ENCODE measurements at places on chromosomes 5 and 9.

DNA sequence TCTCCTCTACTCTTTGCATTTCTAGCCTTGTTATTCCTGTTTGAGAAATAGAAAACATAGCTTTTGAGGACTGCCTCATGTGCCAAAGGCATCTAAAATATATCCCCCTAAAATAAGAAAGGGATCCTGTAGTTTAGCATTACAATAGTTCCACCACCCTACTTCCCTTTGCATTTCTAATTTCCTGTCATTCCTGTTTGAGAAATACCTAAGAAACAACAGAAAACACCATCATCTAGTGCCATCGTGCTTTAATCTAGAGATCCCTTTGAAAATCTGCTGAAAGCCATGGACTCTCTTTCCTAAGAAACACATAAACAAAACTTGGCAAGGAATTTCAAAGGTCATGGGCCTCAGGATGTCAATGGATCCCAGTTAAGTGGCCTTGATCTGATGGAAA is 7.5 kb downstream of the CLK4 start:
- no peak for DNase-seq

DNA sequence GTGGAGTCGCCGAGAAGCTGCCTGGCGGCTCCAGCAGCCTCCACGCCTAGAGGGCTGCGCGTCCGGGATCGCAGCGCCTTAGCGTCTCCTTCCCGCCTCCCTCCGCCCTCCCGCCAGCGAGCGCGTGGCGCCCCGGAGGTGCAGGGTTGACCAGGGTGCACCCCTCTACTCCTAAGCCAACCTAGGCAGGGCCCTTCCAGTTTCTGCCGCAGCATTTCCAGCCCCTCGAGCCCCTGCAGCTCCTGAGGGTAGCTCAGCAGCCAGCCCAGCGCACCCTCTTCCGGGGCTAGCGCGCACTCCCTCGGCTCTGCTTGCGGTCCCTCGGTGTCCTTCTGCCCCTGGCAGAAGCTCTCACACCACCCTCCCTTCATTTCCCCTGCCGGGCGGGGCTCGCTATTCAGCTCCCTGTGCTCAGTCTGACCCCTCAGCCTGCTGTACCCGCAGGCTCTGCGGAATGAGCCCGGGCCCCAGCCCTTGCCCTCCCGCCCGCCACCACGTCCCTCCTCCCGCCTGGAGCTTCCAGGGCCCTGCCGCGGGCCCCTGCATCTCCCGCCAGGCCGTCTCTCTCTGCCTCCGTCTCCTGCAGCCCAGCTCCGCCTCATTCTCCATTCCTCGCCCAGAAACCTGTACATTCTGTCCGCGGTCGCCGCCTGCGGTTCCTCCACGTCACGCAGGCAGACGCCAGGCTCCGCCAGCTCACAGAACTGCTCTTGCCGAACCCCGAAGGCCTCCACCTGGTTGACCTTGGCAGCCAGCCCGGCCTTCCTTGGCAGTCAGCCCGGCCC is 61.8 kb downstream of the SPATA31C2 start:
- peak; percentile 20 for DNase-seq

- no peak for DNase-seq
These were observed 635 bp downstream of the NAA35 start for GRCh38 chr9:85941622-85941940.

GRCh38 chr5:136103118-136103517 is 29.5 kb upstream of the SMAD5 start:
- no peak for DNase-seq

- DNase-seq: no peak
These were observed 25.0 kb upstream of the CAST start for GRCh38 chr5:96637196-96637595.

DNA sequence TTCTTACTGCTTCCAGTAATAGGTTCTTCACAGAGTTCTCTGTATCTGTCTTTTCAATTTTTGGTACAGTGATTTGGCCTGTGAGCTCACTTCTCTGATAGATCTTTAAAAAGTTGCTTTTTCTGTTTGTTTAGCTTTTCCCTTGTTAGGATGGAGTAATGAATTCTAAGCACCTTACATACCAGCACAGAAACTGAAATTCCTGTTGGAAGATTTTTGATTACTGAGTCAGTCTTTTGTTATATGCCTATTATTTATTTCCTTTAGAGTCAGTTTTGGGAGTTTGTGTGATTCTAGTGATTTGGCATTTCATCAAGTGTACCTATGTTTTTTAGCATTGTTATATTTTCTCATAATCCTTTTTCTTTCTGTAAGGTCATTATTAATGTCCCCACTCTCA is 37.6 kb upstream of the IPPK start:
- no peak for DNase-seq

GRCh38 chr9:122095010-122095767 is 2.1 kb upstream of the TTLL11 start:
- peak; percentile 14 for DNase-seq

DNA sequence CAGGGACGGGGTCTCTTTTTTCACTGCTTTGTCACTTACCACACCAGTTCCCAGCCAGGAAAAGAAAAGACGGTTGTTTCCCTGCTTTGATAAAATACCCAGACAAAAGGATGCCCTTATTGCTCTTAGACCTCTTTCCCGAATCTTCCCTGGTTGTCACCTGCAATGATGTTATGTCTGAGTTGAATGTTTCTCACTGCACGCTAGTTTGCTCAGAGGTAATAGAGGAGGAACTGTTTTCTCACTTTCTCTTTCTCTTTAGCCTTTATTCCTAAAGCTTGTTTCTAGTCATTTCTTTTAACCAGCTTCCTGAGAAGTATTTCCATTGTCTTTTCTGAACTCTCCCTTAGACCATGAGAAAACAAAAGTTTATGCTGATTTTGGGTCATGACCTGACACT is 32.9 kb downstream of the ACER2 start:
- DNase-seq: no peak

- DNase-seq: no peak
These were observed 172.8 kb downstream of the AUH start for GRCh38 chr9:91188719-91189590.

GRCh38 chr5:145433077-145433476 is 402.1 kb downstream of the PRELID2 start:
- no peak for DNase-seq

DNA sequence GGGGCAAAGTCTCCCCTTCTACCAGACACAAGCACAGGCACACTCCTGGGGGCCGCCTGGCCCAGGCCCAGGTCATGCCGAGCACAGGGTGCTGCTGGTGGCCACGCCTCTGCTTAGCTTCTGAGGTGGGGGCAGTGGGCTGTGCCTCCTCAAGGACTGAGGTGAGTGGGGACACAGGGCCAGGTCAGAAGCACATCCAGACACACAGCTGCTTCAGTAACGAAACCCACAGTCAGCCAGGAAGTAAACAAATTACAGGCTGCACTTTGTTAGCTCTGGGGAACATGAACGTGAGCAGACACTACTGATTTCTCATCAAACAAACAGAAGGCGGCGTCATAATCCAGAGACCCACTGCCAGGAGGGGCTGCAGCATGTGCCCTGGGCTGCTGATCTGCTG is 192.4 kb downstream of the HSPA4 start:
- no peak for DNase-seq

GRCh38 chr5:32280656-32281081 is 32.1 kb downstream of the MTMR12 start:
- DNase-seq: no peak

- DNase-seq: no peak
These were observed 13.1 kb downstream of the PALM2AKAP2 start for GRCh38 chr9:109792951-109793546.

- no peak for DNase-seq
These were observed 76.7 kb downstream of the TRIM32 start for GRCh38 chr9:116763770-116764169.

DNA sequence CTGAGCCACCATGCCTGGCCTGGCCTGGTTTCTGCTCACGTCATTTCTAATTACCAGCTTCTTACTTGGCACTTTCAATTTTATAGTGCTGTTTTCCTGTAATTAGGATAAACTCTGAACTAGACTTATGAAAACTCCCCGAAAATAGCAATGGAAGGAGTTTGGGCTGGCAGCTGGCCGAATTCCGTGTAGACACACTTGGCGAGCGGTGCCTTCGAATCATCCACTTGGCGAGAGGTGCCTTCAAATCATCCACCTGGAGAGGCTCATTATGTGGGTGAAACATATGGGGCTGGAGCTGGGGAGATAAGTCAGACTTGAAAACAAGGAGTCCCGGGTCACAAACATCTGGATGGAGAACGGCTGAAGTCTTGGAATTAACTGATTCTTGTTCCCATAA is 203.7 kb downstream of the ROR2 start:
- DNase-seq: no peak

- no peak for DNase-seq
These were observed 375.7 kb upstream of the CDH9 start for GRCh38 chr5:27414099-27414498.

- DNase-seq: no peak
These were observed 498.7 kb downstream of the ISL1 start for GRCh38 chr5:51881901-51882300.

DNA sequence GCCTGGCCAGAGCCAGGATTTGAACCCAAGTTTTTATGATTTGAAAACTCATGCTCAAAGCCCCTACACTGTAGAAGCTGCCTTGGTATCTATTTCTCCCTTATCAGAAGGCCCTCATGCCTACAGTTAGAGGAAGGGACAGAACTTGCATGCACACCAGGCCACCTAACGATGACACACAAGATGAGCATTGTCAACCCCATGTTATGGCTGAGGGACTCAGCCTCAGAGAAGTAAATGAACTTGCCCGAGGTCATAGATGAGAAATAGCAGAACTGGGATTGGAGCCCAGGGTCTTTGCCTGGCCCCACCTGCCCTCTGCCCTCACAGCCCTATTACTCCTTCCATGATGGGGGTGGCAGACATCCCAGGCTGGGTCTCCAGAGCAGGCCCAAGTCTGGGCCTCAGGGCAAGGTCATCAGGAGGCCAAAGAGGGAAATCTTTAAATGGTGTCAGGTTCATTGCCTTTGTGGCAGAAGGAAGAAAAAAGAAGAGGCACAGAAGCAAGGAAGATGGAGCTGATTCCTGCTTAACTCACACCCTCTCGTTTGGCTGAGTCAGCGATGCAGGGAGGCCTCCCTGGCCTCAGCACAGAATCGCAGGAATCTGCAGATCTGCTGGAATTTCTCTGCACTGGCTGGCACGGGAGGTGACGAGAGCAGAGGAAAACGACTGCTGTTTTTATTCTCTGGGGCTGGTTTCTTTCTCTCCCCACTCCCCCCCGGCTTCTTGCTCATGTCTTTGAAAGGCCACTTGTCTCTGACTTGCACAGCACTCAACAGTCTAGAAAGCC is 20.6 kb upstream of the CRB2 start:
- DNase-seq: no peak

DNA sequence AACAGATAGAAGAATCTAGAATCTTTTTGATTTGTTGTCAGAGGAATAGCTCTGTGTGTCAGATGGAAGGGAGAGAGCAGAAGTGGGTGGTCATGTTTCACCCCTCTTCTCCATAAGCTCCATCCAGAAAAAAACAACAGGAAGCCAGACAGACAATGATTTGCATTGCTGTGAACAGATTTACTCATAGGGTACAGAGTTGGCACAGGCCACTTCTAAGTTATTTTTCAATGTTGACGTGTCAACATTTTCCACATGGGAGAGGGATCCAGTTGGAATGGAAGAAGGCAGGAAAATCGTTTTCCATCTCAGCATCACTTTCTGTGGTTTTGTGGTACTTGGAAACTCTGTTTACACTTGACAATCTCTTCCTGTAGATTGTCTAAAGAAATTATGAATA is 86.7 kb downstream of the INSYN2B start:
- DNase-seq: no peak

GRCh38 chr5:86314951-86315350 is 302.8 kb upstream of the COX7C start:
- no peak for DNase-seq

DNA sequence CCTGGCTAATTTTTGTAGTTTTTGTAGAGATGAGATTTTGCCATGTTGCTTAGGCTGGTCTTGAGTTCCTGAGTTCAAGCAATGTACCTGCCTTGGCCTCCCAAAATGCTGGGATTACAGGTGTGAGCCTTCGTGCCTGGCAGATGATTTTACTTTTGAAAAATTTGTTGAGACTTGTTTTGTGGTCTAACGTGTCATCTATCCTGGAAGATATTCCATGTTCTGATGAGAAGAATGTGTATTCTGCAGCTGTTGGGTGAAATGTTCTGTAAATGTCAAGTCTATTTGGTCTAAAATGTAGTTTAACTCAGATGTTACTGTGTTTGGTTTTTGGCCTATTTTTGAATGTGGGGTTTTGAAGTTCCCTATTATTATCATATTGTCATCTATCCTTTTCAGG is 145.6 kb downstream of the XRCC4 start:
- DNase-seq: no peak

DNA sequence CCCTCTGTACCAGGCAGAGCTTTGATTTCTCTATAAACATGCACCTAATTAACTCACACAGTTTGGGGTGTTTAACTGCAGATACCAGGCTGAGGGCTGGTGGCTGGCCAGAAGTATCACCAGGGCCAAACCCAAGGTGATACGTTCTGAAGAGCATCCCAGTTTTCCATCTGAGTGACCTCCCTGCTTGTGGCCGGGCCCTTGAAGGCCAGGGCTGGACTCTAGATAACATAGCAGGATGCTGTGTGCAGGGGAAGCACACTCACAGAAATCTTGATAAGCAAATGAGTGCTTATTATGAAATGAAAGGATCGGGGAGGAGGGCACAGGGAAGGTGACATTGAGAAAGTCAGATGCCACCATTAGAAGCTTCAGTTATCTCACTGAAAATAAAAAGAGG is 582.4 kb downstream of the BRINP1 start:
- no peak for DNase-seq

DNA sequence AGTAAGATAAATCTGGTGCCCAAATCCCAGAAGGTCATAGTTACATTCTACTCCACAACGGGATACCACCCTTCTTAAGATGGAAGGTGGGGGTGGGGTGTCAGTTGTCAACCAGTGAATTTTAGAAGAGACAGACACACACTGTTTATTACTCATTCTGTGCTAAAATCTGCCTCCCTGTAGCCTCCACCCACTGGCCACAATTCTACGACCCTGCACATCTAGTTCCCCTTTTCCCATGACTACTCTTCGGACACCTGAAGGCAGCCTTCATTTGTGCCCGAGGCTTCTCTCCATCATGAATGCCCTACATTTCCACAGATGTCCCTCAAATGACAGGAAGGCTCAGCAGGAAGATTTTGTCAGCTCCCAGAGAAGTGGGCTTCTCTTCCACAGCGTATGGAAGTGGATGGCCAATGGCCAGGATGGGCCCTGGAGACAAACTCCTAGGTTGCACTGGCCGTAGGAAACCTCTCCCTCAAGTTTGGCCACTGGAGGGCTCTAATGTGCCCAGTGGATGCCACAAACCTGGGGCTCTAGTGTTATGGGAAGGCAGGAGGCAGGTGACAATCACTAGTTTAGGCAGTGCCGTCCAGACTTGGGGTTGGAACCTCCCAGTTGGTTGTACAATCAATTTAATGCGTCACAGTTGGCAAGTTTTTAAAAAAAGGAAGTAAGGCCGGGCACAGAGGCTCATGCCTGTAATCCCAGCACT is 46.6 kb downstream of the PTPN3 start:
- no peak for DNase-seq

- no peak for DNase-seq
These were observed 4.3 kb downstream of the RASGRF2 start for GRCh38 chr5:80964491-80964890.

GRCh38 chr9:82991671-82992070 is 71.3 kb downstream of the RASEF start:
- DNase-seq: no peak

GRCh38 chr5:132260051-132260450 is 2.6 kb downstream of the PDLIM4 start:
- DNase-seq: no peak

- no peak for DNase-seq
These were observed 67.8 kb upstream of the GABRB2 start for GRCh38 chr5:161614342-161614741.

GRCh38 chr9:126146254-126147145 is 180.1 kb upstream of the MVB12B start:
- DNase-seq: peak; percentile 11

GRCh38 chr9:79551586-79551985 is 20.2 kb upstream of the TLE4 start:
- DNase-seq: no peak

Data from stimulated activated CD4-positive, alpha-beta T cell treated with anti-CD3 and anti-CD28 coated beads, TNF-alpha, amount 100 ng/mL, for 48 hours (primary cell).